ENCODE measurements at places on chromosomes 4 and X.

- DNase-seq: no peak
These were observed 134.5 kb upstream of the NLGN4X start for GRCh38 chrX:6363188-6363587.

- no peak for DNase-seq
These were observed 162.4 kb upstream of the GYPA start for GRCh38 chr4:144302704-144303536.

GRCh38 chrX:132676102-132676501, 187.3 kb upstream of the MBNL3 start:
- DNase-seq: no peak

DNA sequence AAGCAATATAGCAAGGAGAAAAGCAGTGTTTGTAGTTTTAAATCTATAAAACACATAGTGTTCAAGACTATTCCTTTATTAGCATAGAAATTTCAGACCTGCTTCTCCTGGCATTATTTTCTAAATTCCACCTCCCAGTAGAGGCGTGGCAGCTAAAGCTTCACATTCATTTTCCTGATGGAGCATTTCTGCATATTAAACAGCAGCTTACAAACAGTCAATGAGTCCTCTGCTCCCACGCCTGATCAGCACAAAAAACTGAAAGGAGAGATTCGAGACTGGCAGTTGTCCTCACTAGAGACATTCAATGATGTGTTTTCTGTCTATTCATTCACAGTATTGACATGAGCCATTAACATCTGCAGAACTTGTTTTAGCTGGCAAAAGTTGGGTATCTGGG, 61.4 kb downstream of the SHISA3 start:
- no peak for DNase-seq

DNA sequence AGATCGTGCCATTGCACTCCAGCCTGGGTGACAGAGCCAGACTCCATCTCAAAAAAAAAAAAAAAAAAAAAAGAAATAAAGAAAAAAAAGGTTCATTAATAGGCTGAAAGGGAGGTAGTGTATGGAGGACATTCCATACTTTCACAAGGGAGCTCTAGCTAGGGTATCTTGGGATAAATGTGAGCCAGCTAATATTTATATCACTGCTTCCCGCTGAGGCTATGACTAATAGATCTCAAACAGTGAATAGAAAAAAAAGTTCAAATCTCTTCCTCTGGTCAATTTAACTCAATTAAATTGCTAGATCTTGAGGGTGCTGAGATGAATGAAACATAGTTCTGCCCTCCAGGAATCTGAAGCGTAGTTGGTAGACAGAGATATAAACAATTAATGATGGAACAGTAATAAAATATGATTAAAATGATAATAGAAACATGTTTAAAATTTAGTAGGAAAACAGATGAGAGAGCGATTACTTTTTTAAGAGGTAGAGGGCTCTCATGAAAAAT, 55.7 kb upstream of the SHISA3 start:
- no peak for DNase-seq

- DNase-seq: no peak
These were observed 26.0 kb downstream of the NLGN3 start for GRCh38 chrX:71170660-71171059.

GRCh38 chrX:109773374-109773773, 40.3 kb upstream of the ACSL4 start:
- DNase-seq: no peak

DNA sequence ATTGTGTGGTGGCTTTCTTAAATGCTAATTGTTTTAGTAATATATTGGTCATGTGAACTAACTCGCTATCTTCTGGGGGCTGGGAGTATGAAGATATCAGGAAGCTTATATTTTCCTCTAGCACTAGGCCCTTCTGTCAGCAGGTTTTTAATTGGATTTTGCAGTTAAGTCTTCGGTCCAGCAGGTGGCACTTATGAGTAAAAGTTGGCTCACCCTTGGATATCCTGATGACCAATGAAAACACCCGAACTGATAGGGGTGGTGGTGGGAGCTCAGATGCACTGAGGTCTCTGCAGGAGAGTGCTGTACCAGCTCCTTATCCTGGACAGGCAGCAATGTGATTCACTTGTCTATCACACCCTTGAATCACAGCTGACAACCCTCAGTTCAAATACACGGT, 1365.8 kb upstream of the DIAPH2 start:
- no peak for DNase-seq

Data from CD4-positive, alpha-beta T cell treated with Interleukin-2 at 100 ng/mL for 4 hours (primary cell).